ENCODE measurements at places on chromosomes 12 and 14.

DNA sequence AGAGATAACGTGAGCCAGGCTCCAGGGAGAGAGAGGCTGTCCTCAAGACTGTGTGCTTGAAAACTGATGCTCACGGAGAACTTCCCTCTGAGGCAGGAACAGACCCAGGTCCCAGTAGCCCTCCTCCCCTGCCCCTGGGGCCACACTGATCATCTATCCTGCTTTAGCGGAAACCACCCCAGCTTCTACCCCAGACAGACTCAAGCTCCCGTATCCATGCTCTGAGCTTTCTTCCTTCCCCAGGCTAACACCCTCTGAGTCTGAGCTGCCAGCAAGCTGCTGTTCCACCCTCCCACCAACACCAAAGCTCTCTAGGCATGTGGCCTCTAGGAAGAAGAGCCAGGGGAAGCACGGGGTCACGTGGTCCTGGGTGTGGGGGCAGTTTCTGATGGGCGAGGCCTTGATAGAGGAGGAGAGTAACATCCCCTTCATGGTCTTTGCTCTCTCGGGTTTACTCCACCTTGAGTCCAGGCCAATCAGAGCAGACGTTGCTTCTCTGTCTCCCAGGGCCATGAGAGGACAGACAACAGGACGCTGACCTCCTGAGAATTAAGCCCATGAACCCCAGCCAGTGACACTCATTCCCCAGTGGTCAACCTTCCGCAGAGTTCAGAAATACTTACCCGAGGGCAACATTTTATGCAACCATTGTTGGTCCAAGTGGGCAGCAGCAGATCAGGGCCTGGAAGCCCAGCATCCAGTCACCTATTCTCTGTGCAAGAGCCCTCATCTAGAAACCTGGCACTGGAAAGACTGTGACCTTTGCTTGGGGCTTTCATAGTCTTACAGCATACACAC lies 1.4 kb downstream of the PCK2 start:
- DNase-seq: no peak

DNA sequence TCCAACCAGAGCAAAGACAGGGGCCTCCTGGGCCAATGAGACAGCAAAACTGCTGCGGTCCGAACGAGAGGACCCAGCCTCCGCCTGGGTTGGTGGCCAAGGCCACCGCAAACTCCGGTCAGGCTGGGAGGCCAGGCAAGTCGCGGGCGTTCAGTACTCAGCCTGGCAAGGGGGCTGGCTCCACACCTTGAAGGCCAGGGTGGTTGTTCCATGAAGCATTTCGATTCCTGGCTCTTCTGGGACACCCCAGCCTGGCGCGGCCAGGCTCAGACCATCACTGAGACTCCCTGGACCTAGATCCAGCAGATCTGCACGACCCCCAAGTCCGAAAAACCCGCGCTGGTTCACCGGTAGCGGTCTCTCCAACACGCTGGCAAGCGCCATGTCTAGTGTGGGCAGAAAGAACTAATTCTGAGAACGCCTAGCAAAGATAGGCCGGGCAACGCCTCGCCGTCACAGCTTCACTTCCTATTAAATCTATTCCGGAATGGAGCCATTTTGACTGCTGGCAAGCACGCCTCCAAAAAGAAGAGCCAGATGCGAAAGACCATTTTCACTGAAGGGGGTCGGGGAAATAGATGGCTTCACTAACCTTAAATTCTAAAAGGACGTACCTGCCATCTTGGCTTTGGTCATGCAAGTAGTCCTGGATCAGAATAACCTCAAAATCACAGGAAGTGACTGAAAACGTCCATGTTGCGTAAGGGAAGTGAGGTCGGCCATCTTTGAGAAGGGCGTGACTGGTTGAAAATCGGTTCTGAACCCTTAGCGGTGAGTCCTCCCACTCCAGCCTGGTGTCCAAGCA lies at the start of gene PSMB5:
TSS of gene PSMB5 (minus strand) at position 403 of the 805 bp plus-strand sequence. CDS start at position 384, 19 bp downstream.
- DNase-seq: peak; percentile 81

DNA sequence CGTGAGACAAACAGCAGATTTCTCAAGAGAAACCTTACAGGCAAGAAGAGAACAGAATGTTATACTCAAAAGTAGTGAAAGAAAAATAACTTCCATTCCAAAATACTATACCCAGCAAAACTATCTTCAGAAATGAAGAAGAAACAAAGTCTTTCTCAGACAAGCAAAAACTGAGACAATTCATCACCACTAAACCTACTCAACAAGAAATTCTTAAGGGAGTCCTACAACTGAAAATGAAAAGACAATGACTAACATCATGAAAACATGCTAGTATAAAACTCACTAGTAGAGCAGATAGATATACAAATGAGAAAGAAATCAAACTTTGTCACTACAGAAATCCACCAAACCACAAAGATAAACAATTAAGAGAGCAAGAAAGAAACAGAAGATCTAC lies 106.5 kb downstream of the CEP83 start:
- DNase-seq: no peak

DNA sequence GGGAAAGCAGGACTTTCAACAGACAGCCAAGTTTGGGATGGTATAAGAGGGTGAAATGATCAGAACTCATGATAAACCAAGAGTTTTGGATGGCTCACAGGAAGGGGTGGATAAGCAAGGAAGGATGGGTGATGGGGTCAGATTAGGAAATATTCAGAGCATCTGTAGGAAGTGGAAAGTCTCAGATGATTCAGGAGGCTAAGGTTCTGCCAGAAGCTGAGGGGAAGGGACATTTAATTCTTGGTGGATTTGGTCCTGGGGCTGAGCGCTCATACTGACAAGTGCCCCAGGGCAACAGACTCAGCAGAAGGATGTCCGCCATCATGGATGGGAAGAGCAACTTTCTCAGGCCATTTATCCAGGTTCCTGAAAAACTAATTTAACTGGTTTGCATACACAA lies 28.4 kb upstream of the BDKRB2 start:
- DNase-seq: no peak

Data from T follicular helper cell (primary cell).